Fibroblast of gingiva (primary cell): ENCODE measurements at places on chromosomes 3 and 15.
A peak's percentile ranks its signal among the peaks of the same experiment; 100 is the strongest.

GRCh38 chr3:24680214-24680967 lies 185.7 kb upstream of the THRB start:
- DNase-seq = no peak

GRCh38 chr3:127961124-127961523 lies 46.1 kb downstream of the KBTBD12 start:
- DNase-seq = no peak

DNA sequence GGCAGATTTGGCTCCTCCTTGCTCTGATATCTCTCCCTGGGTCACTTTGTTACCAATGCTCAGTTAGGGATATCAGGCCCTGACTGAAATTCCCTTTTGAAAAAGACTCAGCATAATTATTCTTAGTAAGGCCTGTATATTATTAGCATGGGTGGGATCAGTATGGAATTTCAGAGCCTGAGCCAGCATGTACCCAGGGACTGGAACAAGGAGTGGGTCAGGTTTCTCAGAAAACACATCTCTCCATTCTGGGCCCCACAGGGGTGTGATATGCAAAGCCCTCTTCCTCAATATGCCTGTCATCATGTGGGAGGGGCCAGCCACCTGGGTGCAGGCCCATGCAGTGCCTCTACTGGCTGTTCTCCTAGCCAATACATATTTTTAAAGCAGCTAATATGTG lies 423.2 kb downstream of the EPHB1 start:
- DNase-seq = no peak

GRCh38 chr15:38996111-38996631 lies 431.6 kb upstream of the RASGRP1 start:
- peak; percentile 94 for DNase-seq

DNA sequence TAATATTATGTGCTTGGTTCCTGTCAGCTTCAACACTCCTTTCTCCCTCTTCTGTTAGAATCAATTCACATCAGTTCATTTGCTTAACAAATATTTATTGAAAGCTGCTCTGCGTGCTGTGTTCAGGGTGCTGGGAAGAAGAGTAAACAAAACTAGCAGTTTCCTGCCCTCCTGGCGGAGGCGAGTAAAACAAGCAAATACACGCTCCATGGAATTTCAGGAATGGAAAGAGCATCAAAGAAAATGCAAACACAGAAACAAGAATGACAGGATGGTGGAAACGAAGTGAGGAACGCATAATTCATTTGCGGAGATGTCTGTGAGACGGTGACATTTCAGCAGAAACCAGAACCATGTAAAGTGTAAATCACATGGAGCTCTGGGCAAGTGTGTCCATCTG lies 49.4 kb upstream of the SPTSSB start:
- DNase-seq = peak; percentile 14

GRCh38 chr3:25427942-25428788 lies at the start of gene RARB:
Gene RARB (plus strand): TSS chr3:25428263. CDS start chr3:25428732, 469 bp downstream.
- peak; percentile 54 for DNase-seq

GRCh38 chr15:31752065-31752762 lies 278.1 kb upstream of the CHRNA7 start:
- DNase-seq = peak; percentile 62

DNA sequence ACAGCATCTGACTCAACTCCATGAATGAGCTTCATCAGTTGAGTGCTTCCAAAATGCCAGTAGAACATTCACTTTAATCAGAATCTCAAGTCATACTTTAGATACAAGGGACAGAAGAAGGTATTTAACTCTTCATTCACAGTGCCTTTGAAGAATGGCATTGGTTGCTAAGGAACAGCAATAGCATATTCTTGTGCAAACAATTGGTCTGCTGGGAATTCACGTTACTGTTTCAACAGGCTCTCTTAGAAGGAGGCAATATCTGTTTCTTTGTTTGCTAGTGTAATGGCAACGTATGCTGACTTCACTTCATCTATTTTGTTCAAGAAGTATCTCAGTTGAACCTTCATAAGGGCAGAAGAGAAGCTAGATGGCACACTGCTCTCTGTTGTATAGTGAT lies 113.9 kb downstream of the TMEM108 start:
- DNase-seq = no peak
